ENCODE measurements at places on chromosomes 12 and 14.

- no peak for DNase-seq
Measured at GRCh38 chr12:69816082-69816481, 8.9 kb upstream of the MYRFL start.

DNA sequence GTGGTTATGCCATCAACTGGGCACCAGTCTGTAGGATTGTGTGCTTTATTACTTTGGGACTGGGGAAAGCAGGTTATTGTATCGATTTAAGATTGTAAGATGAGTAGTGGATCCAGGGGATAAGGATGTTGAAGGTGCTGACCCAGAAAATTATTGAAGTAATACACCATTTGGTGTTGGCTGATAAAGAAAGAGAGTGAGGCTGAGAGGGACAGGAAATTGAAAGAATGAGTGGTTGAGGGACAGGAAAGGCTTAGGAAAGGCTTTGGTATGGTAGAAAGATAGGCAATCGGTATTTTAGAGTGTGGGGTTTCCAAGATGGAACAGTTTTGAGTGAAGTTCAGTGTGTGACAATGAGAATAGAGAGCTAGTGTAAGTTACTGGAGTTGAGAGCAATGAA is 12.3 kb downstream of the PPHLN1 start:
- DNase-seq: no peak

GRCh38 chr14:24712909-24713308 is 78.9 kb upstream of the GZMB start:
- no peak for DNase-seq

DNA sequence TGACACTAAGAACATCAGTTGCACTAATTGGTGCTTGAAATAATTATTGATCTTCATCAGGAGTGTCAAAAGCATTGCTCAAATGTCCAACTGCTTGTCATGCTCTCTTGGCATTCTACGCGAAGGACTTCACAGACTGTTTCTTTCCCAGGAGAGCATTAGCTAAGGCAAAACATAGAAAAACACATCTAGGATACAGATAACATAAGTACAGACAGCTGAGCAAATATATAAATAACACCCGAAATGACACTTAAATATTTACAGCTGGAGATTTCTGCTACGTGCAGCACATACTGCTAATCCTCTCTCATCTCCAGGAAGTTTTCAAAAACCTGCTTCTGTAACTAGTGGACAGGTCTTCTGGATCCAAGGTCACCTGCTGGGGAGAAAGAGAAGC is 120.0 kb upstream of the PRMT8 start:
- DNase-seq: no peak
